ENCODE measurements at places on chromosomes 12 and 14.

- DNase-seq = no peak
These were observed 12.5 kb downstream of the P2RX7 start for GRCh38 chr12:121145221-121145620.

GRCh38 chr12:108519558-108519957, 4.5 kb downstream of the FICD start:
- DNase-seq = no peak

DNA sequence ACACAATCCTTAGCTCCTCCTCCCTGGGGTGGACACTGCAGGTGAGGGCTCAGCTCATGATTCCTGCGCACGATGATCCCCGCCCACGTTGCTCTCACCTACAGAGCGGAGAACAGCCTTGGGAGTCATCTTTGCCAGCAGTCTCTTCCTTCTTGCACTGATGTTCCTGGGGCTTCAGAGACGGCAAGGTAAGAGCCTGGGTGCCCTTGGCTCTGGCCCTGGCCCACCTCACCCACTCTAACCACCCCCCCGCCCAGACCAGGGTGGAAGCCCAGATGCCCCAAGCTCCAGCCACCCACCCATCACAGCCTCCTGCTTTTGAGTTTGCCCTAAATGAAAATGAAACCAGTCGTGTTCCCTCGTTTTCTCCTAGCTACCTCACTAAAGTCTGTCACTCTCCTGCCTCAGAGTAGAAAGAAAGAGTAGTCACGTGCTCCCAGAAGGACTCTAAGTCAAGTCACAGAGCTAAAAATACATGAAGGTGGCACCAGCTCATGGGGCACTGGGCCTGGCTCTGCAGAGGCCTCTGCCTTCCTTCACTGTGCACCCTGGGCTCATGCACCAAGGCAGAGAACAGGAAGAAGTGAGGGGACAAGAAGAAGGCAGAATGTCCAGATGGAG, 9.0 kb downstream of the TAPBPL start:
- DNase-seq = no peak

- no peak for DNase-seq
These were observed 516 bp downstream of the ANKRD9 start for GRCh38 chr14:102508774-102509745.

GRCh38 chr14:74038020-74038859, 19.1 kb downstream of the BBOF1 start:
- no peak for DNase-seq

GRCh38 chr12:88299567-88300101, 157.5 kb downstream of the TMTC3 start:
- no peak for DNase-seq

- no peak for DNase-seq
These were observed 188.9 kb downstream of the SLC41A2 start for GRCh38 chr12:104769144-104769561.

DNA sequence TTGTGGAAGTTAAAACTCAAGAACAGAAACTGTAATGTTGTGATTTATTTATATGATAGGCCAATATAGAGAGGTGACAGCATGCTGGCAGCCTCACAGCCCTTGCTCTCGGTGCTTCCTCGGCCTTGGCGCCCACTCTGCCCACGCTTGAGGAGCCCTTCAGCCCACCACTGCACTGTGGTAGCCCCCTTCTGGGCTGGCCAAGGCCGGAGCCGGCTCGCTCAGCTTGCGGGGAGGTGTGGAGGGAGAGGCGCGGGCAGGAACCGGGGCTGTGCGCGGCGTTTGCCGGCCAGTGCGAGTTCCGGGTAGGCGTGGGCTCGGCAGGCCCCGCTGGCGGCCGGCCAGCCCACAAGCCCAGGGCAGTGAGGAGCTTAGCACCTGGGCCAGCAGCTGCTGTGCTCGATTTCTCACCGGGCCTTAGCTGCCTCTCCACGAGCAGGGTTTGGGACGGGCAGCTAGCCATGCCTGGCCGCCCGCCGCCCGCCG, 65.8 kb upstream of the SLC8A3 start:
- no peak for DNase-seq

DNA sequence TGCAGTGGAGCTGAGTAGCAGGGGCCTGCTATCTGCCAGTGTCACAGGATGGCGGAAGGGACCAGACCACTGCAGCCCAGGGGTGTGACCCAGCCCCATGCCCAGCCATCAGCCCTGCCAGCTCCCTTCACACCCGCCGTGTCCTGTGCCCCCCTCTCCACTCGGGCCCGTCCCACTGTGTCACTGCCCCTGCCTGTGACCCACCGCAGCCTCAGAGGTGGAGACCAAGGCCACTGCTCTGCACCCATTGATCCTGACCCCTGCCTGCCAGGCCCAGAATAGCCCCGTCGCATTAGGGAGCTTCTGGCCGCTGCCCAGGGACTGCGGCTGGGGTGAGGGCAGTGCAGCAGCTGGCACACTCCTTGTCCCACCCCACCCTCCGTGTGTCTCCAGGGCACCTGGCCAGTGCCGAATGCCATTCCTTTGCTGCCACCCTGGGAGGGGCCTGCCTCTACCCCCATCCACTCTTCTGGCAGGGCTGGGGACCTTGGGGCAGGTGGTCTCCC, 2.1 kb upstream of the CRIP2 start:
- DNase-seq = no peak

DNA sequence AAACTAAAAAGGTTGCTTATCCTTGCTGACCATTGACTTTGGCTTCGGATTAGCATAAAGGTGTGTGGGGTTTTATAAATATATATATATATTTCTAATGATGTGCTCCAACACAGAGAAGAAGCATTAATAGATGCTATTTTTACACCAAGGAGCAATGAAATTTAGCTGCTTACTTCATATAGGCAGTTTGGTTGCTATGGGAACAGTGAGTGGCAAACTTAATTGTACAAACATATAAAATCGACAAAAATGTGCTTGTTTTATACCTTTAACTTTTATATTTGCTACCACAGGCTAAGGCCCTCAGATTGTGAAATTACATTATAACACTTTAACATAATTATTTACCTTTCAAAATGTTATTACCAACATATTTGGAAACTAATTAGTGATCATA, 303.4 kb downstream of the SEC23A start:
- DNase-seq = no peak

GRCh38 chr14:81473456-81474147, 60.1 kb downstream of the SEL1L start:
- no peak for DNase-seq

DNA sequence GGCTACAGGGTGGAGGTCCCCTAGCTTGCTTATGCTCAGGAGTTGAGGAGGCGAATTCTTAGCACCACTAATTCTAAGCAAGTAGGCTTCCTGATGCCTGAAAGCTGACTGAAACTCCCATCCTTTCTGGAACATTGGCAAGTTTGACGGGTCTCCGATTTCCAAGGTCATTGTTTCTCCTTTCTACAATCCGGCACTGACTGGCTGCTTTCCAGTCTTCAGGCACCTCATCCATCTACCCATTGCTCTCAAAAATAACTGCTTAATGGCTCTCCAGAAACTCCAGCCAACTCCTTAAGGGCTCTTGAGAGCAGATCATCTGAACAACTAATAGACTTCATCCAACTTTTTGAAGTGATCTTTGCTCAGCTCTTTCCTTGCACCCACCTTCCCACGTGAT, 13.3 kb downstream of the REM2 start:
- no peak for DNase-seq

GRCh38 chr12:4212845-4213244, 60.7 kb upstream of the CCND2 start:
- no peak for DNase-seq

GRCh38 chr14:70278281-70278680, 81.2 kb downstream of the COX16 start:
- DNase-seq = no peak

- no peak for DNase-seq
These were observed 164.2 kb downstream of the PRKD1 start for GRCh38 chr14:29763342-29763858.

- peak; percentile 95 for DNase-seq
These were observed at the start of the genes APAF1 and IKBIP for GRCh38 chr12:98644712-98645571. TSS of gene APAF1 (plus strand) at chr12:98645290. CDS start at chr12:98648360, 3,070 bp downstream. TSS of gene IKBIP (minus strand) at chr12:98644788. CDS start at chr12:98644701, 87 bp downstream.

DNA sequence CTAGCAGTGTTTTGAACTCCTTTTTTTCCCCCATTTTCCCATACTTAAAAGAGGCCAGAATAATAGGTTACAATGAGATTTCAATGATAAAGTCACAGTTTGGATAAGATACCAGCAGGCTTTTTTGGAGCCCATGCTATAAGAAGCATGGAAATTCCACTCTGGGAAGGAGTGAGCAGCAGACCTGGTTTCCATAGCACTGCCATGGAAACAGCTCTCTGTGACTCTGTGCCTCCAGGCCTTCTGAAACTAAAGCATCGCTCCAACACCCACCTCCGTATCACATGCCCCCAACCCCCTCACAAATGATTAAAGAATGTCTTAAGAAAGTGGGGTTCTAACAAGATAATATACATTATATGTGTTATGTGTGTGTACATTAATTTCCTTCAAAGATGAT, 165.0 kb downstream of the GRIN2B start:
- no peak for DNase-seq

DNA sequence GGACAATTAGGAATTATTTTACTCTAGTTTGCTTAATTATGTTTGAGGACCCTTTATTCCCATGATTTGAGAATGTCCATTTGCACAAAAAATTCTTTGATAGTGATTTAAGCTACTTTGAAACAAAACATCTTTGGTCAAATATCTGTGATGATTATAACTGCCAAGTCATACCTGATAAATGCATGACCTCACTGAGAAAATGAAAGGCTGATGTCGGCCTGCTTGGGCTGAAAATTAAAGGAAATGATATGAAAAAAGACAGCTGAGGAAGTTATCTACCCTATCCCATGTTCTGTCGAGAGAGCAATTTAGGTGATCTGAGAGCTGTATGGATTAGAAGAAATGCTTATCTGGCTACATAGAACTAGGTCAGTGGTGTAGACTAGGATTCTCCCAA, 43.6 kb downstream of the ATL1 start:
- DNase-seq = no peak

- peak; percentile 22 for DNase-seq
These were observed 27.6 kb downstream of the BICD1 start for GRCh38 chr12:32134101-32134888.

- no peak for DNase-seq
These were observed 82.3 kb downstream of the ITPR2 start for GRCh38 chr12:26750531-26751175.

DNA sequence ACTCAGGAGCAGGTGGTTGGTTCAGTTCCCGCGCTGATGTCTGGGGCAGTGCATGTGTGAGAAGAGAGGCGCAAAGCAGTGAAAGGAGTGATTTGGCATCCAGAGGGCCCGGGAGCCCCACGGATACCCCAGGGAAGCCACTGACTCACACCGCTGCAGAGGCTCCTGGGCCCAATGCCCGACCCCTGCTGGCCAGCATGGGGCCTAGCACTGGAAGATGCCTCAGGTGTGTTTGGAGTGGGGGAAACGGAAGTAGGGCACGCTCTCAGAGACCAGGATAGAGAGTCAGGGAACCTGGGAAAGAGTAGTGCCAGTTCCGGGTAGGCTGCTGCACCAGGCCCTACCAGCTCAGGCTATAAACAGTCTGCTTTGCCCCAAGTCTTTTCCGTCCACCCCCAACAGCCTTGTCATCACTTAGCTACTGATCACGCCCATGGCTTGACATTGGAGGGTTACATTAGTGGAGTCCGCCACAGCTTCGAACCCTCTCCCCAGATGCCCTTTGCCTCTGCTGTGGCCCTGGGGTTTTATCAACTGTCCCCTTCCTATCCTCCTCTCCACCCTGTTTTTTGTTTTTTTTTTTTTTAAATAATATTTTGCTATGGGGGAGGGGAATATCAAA, 9.5 kb upstream of the CSAD start:
- no peak for DNase-seq

- DNase-seq = no peak
These were observed 11.1 kb downstream of the ARF3 start for GRCh38 chr12:48946205-48946604.

DNA sequence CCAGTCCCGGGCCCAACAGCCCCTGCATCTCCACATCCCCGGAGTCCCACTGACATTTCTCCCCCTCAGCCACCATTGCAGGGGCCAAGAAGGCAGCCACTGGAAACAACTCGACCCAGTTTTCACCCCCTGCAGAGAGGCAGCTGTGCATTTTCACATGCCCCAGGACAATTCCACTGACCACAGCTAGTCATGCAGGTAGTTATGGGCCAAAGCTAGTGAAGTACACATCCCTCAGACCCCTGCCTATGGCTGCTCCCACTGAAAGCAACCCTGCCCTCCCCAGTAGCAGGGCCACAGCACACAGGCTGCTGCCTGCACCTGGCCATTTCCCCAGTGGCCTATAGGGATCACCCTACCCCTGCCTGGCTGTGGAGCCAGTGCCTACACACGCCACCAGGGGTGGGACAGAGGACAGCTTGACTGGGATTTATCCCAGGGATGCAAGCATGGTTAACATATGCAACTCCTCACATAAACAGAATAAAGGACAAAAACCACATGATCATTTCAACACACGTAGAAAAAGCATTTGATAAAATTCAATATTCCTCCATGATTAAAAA, 154.0 kb downstream of the NDUFA12 start:
- DNase-seq = no peak

DNA sequence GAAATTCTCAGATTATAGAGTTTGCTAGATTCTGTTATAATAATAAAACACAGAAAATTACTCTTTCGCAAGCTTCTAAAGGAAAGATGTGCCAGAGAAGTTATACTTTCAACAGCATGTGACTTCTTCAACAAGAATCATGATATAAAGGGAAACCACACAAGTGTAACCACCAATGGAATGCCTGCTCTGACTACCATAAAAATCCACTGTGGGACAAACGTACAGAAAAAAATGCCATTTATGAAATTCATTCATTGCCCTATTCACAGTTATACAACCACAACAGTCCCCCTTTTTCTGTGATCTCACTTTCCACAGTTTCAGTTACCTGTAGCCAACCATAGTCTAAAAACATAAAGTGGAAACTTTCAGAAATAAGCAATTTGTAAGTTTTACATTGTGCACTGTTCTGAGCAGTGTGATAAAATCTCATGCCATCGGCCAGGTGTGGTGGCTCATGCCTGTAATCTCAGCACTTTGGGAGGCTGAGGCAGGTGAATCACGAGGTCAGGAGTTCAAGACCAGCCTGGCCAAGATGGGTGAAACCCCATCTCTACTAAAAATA, 3.2 kb downstream of the CATSPERB start:
- DNase-seq = no peak

DNA sequence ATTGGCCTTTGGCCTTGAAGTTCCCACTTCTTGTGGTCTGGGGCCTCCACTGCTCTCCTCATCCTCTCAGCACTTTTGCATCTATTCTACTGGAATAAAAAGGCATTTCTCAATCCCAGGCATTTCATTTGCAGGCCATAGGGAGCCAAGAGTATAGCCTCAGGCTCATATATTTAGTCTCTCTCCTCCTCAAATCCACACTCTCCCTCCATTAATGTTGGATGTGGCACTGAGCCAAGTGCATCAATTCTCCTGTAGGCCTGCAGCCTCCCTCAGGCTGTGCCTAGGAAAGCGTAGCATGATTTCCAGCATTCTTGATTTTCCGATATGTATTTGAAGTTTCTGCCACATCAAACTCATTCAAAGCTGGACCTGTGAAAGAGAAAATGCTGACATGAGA, 211.5 kb upstream of the CPNE8 start:
- DNase-seq = no peak
